ENCODE measurements at places on chromosomes 2 and 18. TPM values are rescaled to one million over a fixed set of nuclear protein-coding genes. Genes with fewer than 3 reads are reported as not detected.
A peak's percentile ranks its signal among the peaks of the same experiment; 100 is the strongest.

- DNase-seq, result no peak
These were observed 29.5 kb downstream of the RASGRP3 start for GRCh38 chr2:33505966-33506365.

LAMA3 gene
- total RNA-seq, result not detected

DNA sequence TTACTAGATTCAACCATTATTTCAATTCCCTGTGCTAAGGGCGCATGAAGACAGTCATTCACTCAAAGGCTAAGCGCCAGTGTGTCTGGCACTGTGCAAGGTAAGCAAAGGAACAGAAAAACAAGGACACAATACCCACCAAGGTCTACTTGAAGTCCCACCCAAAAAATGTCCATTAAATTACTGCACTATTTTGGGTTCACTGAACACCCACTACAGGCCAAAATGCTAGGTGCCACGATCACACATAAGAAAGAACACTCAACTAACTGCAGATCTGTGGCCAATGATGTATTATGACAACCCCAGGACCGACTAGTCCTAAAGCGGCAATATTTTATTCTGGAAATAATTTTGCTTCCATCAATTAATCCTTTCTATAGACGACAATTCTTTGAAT is 1.8 kb downstream of the TMEM131 start:
- DNase-seq, result no peak

DNA sequence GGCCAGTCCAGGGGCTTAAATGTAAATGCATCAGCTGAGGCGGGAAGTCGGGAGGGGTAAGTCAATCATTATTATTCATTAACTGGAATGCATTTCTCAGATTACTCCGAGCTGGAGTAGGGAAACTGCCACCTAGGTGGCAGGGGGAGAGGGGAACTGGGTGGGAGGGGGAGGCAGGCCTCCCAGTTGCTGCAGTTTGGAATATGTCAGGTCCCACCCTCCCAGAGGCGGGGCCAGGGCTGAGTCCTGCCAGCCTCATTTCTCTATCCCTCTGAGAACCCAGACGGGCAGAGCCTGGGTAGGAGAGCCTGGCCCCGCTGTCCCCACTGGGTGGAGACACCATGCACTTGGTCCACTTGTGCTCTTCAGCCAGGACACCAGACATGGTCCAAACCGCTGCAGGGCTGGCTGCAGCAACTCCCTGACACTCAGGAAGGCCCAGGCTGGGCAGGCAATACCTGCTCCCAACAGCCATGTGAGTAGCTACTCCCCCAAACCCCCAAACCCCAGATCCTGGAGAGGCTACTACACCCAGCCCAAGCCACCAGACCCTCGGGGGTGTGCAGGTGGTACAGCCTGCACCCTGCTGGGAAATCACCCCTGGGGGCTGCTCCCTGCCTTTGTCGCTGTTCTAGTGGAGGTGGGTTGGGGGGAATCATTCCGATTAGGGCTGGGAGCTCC is at the start of gene GPBAR1:
Gene GPBAR1, plus strand, starts transcription at position 274 of the 681 bp plus-strand sequence. CDS start 1,710 bp downstream, outside the sequence.
- no peak for DNase-seq

DNA sequence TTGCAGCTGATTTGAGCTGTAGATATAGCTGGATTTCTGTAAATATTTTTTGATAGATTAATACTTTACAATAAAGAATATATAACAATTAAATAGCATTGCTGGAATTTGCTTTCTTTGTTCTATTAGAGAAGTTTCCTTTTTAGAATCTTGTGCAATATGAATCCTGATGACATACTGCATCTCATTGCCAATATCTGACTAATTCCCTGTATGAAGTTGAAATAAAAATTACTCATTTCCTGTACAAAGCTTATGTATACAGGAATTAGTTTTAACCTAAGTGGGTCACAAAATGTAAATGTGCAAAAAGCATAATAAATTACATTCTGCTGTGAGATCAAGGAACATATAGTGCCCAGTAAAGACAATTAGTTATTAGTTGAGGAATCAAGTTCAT is 72.8 kb upstream of the TMEFF2 start:
- no peak for DNase-seq

GRCh38 chr2:232979871-232980461 is 33.1 kb downstream of the NGEF start:
- peak; percentile 7 for DNase-seq

- no peak for DNase-seq
These were observed 3.7 kb upstream of the FAM136A start for GRCh38 chr2:70305531-70305930.

SGPP2 gene
- total RNA-seq, result 8.3 TPM

DNA sequence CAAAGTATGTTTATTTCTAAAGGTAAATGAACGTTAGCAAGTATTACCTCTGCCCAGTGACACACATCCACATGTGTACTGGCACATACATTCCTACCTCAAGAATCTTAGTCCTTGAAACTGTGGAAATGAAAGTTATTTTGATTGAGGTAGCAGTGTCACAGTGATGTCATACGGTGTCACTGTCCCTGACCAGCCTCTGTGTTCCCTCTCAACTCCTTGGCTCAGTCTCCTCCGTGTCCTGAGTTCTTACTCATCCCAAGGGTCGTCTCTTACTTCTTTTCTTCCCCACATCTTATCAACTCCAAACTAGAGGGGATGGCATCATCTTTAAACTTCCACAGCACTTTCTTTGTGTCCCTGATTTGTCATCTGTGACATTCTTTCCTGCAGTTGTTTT is 3.3 kb downstream of the NCK2 start:
- no peak for DNase-seq

Data from CD4-positive, CD25-positive, alpha-beta regulatory T cell (primary cell).